ENCODE measurements at places on chromosomes 5 and 9. TPM values are rescaled to one million over a fixed set of nuclear protein-coding genes. Genes with fewer than 3 reads are reported as not detected.

Gene KIF24
- total RNA-seq: 0.77 TPM

Gene MCC
- total RNA-seq: 24.3 TPM

Gene ZNF354B
- total RNA-seq: 7.0 TPM

Gene ACOT12
- not detected for total RNA-seq

Gene CCDC180
- total RNA-seq: 4.9 TPM

Gene ANKRD20A1
- 2.1 TPM for total RNA-seq

Gene WDR5
- total RNA-seq: 19.8 TPM

Gene GABBR2
- 0.58 TPM for total RNA-seq

Gene TPPP
- total RNA-seq: 16.0 TPM

Gene SPATA31C2
- not detected for total RNA-seq

Gene ZNF474
- total RNA-seq: 0.24 TPM

Gene FRMD3
- 195 TPM for total RNA-seq

Gene ADAMTS12
- 1.9 TPM for total RNA-seq

Gene UBE2QL1
- 19.7 TPM for total RNA-seq

Gene LHX3
- not detected for total RNA-seq

Gene TERT
- total RNA-seq: not detected

Gene CER1
- total RNA-seq: not detected

Gene CCNO
- total RNA-seq: not detected

Gene GFPT2
- 15.0 TPM for total RNA-seq

Gene CDK9
- 59.6 TPM for total RNA-seq

Gene FBP1
- total RNA-seq: 9.5 TPM

GRCh38 chr5:14824499-14824898 is 47.1 kb downstream of the ANKH start:
- no peak for DNase-seq

DNA sequence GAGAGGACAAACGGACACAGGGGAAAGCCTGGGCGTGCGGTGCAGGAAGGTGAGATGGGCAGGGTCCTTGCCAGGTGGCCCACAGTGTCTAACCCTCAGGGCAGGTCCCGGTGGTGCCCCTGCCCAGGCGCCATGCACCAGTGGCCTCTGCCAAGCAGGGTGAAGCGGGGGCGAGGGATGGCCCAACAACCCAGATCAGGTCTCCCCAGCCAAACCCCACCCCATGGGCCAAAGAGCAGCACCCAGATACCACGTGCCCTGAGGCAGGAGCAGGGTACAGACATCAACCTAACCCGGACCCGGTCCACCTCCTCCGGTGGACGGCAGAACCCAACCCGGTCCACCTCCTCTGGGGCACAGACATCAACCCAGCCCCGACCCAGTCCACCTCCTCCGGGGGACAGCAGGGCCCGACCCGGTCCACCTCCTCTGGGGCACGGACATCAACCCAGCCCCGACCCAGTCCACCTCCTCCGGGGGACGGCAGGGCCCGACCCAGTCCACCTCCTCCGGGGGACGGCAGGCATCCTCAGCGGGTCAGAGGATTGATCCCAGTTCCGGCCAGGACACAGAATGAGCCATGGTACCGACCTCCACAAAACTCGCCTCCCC is 12.8 kb downstream of the SLC12A7 start:
- no peak for DNase-seq

DNA sequence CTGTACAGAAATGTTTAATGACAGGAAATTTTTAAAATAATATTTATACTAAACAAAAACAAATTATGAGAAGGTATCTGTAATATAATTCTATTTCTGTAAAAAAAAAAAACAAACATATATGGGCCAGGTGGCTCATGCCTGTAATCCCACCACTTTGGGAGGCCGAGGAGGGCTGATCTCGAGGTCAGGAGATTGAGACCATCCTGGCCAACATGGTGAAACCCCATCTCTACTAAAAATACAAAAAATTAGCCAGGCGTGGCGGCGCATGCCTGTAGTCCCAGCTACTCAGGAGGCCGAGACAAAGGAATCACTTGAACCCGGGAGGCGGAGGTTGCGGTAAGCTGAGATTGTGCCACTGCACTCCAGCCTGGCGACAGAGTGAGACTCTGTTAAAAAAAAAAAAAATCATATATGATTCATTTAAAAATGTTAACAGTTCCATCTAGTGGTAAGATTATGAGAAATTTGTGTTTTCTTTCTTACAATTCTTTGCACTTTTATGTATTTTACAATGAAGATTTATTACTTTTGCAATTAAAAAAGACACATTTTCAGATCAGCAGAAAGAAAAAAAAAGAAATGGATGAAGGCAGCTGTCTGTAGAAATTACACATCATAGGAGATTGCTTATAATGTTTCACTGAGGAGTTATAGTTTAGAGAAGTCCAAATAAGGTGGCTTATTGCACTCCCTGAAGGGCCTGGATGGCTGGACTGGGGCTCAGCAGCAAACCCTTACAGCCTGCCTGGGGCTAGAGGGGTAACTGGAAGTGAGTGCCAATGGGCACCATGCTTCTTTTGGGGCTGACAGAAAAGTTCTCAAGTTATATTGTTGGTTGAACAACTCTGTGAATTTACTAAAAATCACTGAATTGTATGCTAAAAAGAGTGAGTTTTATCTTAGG is 20.3 kb downstream of the C9orf153 start:
- DNase-seq: no peak

DNA sequence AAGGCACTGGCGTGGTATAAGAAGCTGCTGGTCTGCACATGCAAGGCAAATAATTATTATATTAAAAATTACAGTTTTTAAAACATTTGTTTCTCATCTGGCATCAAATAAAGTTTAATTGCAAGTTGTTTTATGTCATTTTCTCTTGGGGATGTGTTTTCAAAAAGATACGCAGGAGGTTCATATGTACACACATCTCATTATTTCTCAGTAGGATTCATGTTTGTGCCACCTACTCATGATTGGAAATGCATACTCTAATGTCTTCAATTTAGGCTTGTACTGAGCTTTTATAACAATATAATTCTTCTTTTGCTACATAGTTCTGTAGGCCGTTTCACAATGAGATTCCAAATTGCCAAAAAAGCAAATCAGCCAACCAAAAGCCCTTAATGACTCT is 244.2 kb upstream of the MEF2C start:
- DNase-seq: no peak

GRCh38 chr9:123584202-123585176 is 228.5 kb downstream of the CRB2 start:
- DNase-seq: no peak

GRCh38 chr5:1526190-1526631 is 2.5 kb upstream of the LPCAT1 start:
- DNase-seq: no peak

GRCh38 chr5:7668627-7669026 is 182.3 kb downstream of the CFAP90 start:
- DNase-seq: no peak

GRCh38 chr9:8382266-8382665 is 582.7 kb upstream of the DMAC1 start:
- no peak for DNase-seq

- DNase-seq: no peak
Observed at GRCh38 chr5:175693741-175694140, 35.9 kb downstream of the HRH2 start.

DNA sequence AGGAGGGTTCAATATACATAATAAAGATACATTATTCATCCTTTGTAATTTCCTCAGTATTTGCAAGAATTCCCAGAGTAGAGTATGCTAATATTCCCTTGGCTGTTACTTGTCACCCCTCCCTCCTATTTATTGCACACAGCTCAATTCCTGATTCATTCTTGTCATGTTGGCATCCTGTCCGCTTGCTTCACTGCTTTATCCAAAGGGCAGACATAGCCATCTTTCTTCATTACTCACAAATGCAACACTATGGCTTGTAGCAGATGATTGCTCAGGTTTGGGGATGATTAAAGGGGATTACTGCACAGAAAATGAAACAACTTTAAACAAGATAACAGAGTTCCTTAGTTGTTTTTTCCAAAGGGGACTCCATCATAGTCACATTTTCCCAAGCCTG is 1.2 kb upstream of the IL33 start:
- no peak for DNase-seq

- no peak for DNase-seq
Observed at GRCh38 chr9:115494393-115494792, 376.4 kb upstream of the TNC start.

- DNase-seq: no peak
Observed at GRCh38 chr9:136720251-136720897, 8.0 kb downstream of the DIPK1B start.

GRCh38 chr9:69028754-69029153 is 6.8 kb upstream of the FXN start:
- DNase-seq: no peak

DNA sequence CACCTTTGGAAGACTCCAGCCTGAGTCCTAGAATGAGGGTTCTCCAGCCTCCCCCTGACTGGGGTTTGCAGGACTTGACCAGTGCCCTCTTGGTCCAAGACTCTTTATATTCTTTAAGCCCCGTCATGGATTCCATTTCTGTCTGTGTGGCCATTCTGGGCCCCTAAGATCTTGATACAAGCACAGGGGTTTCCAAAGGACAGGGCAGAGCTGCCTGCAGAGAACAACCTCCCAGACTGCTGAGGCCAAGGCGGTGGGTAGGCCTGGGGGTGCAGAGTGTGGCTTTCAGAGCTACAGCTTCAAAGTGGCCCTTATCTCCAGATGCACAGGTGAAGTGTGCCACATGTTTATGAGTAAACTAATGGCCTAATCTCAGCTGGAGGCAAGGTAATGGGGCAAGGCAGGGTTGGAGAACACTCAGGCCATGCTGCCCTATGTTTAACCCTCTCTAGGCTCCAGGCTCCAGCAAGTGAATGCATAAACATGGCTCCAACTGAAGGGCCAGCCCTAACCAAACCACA is 32.1 kb downstream of the FOXI1 start:
- no peak for DNase-seq

GRCh38 chr5:93620487-93621326 is 37.7 kb downstream of the NR2F1 start:
- peak; percentile 76 for DNase-seq

DNA sequence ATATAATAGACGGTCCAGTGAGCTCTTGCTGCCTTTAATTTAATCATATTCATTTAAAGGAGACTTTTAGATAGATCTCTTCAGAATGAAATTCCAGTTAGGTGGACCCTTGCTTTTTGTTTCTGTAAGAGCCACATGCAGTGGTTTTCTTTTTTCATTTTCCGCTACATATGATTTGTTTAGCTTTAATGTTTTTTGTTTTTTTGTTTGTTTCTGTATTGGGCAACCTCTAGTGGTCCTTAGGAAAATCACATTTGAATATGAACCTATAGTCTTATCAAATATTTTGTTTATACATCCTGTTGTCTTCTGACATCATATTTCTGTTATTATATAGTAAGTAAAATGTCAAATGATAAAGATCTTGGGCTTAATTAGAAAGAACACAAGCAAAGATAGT is 150.8 kb downstream of the HACD4 start:
- DNase-seq: no peak

GRCh38 chr9:38482918-38483592 is 58.8 kb upstream of the IGFBPL1 start:
- DNase-seq: no peak

- DNase-seq: no peak
Observed at GRCh38 chr9:121645003-121645402, 6.4 kb upstream of the DAB2IP start.

GRCh38 chr5:16459451-16459850 is 6.1 kb downstream of the ZNF622 start:
- no peak for DNase-seq

DNA sequence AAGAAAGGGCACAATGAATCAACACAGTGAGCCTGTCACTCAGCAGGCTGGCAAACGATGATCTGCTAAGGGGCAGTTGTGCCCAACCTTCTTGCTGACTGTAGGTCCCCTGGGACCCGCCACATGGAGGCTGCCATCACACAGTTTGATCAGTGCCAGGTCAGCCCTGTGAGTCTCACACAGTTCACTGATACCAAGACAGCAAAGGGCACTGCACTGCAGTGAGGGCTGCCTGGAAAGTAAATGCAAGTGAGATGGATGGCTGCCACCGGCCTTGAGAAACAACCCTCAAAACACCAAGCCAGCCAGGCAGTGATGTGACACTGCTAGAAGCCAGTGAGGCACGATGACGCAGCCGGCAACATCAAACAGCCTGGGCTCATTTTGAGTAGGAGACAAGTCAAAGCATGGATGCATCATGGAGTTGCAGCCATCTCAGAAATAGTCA is 30.3 kb downstream of the FOXD1 start:
- DNase-seq: no peak

- DNase-seq: no peak
Observed at GRCh38 chr9:72884508-72884907, 68.3 kb downstream of the ALDH1A1 start.

GRCh38 chr5:57383093-57383861 is 99.3 kb downstream of the ACTBL2 start:
- DNase-seq: no peak

GRCh38 chr5:103014983-103015382 is 105.0 kb downstream of the GIN1 start:
- DNase-seq: no peak

DNA sequence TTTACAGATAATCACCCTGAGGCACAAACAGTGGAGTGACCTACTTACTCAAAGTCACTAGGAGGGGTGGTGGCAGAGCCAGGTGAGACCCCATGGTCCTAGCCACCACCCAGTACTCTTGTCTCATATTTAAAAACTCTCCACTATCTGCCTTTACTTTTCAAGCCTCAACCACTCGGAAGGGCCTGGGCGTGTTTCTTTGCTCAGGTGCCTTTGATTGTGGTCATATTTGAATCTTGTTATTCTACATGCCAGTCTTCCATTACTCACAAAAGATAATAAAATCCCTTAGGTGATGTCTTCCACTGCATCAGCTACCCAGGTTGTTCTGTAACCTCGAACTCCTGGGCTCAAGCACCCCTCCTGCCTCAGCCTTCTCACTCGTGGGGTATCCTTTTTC is 20.7 kb upstream of the TRIM36 start:
- DNase-seq: no peak
